ENCODE measurements at places on chromosomes 11 and 22.
A peak's percentile ranks its signal among the peaks of the same experiment; 100 is the strongest.

DNA sequence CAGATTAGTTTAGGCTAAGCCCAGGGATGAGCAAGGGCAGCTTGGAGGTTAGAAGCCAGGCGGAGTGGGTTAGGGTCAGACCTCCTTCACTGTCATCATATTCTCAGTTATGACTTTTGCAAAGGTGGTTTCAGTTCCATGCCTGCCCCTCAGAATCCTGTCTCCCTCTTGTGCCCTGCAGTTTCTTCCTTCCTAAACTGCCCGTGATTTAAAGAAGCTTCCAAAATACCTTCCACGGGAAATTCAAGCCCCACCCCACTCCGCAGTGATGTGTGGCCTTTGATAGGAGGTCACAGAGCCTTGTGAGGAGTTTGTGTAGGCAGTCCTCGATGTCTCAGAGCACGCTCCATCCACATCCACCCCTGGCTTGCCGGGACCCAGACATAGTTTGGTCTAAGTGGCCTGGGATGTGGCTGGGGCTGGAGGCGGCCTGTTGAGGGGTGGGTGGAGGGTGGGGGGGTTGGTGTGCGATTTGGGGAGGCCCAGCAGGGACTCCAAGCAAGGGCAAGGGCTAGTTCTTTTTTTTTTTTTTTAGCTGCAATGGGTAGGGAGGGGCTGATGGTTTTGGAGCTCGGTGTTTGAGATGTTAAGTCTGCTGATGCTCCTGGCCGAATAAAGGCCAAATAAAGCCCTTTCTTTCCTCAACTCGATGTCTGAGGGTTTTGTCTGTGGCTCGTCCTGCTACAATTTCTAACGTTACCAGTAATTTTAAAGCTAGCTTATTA, 1.6 kb upstream of the IFITM1 start:
- DNase-seq, result no peak

- no peak for DNase-seq
Measured at GRCh38 chr22:46093796-46094195, 56.5 kb upstream of the PPARA start.

GRCh38 chr22:48520884-48521588, 1306.6 kb downstream of the BRD1 start:
- DNase-seq, result no peak

- DNase-seq, result no peak
Measured at GRCh38 chr11:2368178-2368850, 8.8 kb upstream of the CD81 start.

DNA sequence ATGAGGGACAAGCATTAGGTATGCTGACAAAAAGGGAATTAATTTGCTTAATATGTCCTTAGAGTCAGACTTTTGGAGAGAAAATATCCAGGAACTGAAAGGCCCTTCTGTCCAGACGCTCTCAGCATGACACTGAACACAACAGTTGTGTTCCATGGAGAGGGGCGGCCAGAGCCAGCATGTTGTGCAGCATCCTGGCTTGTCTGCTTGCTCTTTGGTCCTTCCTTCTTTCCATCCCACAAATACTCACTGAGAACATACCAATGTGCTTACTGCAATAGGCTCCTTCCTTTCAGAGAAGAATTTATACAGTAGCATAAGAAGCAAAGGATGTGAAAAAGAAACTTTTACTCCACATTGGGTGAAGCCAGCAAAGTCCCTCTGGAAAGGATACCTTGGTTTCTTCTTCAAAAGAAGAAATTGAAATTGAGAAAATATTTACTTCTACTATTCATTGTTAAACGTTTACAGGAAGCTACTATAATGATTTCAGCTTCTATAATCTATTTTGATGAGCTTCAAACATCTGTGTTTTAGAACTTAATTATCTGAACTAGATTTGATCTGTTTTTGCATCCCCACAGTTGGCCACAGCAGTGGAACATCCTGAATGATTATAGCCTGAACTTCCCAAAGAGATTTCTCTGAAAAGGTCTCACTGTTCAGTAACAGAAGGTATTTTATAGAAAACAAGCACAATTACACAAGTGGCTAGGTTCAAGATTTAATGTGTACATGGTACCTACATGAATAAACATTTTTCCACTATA, 304.1 kb upstream of the PITPNB start:
- no peak for DNase-seq

- DNase-seq, result no peak
Measured at GRCh38 chr22:31173386-31174145, 13.6 kb downstream of the RNF185 start.

- DNase-seq, result no peak
Measured at GRCh38 chr11:116272181-116272789, 500.5 kb downstream of the BUD13 start.

DNA sequence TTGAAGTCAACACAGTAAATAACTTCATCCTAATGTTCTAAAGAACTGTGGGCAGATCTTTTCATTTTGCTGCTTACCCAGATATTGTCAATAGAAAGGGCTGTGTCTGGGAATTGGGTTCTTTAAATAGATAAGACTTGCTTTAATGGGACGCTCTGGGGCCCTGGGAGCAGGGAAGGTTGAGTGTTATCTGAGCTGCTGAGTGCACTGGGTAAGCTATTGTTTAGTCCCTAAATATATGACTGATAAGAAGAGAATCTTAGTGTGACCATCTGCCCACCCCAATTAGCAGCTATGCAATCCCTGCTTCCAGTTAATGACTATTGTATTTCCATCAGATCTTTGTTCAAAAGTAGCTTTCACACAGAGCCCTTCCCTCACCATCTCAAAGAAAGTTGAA, 44.4 kb downstream of the ARHGAP42 start:
- DNase-seq, result no peak

- no peak for DNase-seq
Measured at GRCh38 chr11:76156971-76157427, 49.3 kb downstream of the WNT11 start.

DNA sequence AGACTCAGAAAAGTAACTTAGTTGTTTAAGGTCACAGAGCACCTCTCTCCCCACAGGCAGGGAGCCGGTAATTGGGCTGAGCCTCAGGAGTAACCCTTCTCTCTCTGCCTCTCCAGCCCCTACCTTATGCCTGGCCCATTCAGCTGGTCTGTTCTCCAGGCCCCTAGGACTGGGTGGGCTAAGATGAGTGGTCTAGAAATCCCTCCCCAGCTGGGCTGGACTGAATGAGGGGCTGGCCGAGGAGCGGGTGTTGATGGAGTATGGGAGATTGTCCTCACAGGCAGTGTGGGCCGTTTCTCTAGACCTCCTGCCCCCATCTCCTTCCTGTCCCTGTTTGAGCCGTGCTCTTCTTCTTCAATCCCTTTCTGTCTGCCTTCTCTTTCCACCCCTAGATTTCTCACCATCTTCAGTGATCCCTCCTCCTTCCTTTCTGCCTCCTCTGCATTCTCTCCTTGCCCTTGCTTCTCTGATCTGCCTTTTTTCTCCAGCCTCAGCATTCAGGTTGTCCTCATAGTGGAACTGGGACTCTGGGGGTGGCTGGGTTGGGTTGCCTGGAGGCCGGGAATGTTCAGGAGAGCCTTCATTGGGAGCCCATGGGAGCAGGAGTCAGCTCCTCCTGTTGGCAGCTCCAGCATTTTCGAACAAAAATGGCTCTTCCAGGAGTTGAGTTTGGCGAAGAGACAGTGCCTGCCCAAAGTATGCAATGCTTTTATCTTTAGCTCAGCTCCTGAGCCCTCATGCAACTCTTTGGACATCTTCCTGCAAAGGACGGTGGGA, 7.6 kb downstream of the ST3GAL4 start:
- no peak for DNase-seq

DNA sequence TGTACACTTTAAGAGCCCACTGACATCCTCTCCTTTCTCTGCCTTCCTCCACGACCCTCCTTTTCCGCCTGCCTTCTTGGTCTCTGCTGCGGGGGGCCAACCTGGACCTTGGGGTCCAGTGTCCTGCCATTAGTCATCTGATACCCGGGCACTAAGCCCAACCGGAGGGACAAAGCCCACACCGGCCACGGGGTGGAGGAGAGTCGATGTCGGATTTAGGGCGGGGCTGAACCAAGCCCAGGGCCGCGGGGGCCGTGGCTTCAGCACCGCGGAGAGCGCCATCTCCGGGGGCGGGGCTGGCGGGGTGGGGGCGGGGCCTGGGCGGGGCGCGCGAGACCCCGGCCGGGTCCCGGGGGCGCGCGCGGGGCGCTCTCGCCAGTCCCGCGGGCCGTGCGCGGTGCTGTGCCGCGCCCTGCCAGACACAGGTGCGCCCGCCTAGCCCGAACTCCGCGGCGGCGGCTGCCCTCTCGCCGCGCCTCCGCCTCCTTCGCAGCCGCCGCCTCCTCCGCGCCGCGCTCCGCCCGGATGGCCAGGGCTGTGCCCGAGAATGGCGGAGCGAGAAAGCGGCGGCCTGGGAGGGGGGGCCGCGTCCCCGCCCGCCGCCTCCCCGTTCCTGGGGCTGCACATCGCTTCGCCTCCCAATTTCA, at the start of gene MAPK8IP1:
TSS of gene MAPK8IP1 (plus strand) at position 378 of the 647 bp plus-strand sequence. CDS start at position 548, 170 bp downstream.
- DNase-seq, result peak; percentile 49

GRCh38 chr11:1019321-1019910, 17.1 kb downstream of the MUC6 start:
- DNase-seq, result no peak

DNA sequence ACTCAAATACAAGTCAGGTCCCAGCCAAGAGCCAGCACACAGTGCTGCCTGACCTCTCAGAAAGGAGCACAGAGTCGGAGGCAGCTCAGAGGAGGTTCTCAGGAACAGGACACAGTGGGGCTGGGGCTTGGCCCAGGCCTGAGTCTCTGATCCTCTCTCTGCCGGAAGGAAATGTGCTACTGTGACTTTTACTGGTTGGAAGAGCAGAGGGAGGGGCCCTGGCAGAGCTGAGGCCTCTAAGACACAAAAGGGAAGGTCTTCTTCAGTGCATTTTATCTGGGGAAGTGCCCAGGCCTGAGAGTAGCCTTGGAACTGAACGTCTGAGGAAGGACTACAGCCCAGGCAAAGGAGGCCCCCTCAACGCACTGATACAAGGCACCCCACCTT, 16.2 kb upstream of the CASTOR1 start:
- DNase-seq, result peak; percentile 62

- no peak for DNase-seq
Measured at GRCh38 chr11:117438371-117439000, 110.8 kb downstream of the CEP164 start.

DNA sequence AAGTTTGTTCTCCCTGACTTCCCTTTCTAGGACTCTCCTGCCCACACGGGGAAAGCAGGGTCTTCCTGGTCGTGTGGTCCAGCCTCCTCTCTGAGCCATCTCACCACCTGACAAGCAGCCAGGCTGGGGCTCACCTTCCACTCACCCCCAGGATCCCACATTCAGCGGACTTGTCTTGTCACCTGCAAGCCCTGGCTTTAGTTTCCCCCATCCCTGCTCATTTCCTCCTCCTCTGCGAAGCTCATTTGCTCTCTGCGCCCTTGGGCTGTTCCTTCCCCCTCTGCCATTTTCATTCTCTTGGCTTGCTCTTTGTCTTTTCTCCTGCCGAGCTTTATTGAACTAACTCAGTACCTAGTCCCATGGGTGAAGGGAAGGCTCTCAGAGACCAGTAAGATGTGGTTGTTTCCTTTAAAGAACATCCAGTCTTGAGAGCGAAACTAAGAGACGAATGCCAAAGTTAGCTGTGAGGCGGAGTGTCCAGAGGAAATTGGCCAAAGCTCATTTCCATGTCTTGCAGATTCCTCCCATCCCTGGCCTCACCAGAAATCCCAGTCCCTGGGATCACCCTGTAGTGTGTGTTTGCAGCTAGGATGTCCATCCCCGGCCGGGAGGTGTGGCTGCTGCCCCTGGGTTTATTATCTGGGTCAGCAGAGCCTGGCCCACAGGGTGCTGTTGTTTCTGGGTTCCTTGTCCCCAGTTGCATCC, 2.0 kb downstream of the ST14 start:
- DNase-seq, result no peak

DNA sequence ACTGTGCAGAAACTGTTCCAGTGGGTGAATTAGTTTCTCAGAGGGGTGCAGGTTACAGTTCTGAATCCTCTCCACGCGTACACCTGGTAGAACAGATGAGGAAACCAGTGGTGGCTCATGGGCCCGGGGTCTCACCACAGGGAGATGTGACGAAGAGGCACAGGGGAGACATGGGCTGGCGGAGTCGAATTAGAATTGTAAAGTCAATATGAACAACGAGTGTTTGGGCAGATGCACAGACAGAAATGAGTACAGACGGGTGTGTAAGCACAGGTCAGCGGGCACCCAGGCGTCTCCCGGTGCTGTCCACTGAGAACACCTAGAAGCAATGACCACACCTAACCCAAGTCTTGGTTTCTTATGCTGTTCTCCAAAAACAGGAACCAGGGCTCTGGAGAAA, 41.8 kb downstream of the GNB1L start:
- no peak for DNase-seq

DNA sequence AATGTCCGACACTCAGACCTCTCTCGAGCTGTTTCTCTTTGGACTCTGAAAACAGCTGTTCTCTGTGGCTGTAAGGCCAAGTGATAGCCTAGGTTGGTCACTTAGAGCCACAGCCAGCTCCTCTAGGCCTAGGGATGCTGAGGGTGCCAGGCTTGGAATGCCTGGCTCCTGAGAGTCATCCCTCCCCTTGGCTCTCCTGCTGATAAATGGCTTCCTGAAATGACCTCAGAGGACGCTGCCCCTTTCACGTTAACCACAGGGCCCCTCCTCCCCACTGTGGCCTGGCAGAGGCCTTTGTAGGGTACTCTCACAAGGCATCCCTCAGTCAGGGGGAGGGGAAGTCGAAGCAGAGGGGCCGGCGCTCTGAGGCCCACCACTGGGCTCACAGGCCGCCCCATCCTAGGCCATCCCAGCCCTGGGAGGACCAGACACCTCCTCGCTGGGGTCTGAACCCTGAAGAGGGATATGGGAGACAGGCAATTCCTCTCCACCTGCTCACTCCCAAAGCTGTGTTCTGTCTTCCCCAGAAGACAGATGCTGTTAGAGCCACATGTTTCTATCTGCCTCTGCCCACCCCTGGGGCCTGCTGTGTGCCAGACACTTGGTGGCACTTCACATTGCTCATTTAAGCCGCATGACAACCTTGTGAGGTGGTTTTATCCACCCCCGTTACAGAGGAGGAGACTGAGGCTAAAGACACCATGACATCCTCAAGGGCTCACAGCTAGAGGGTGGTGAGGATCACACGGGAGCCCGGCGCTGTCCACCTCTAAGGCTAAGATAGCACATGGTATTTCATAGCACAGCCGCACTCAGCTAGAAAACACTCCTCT, 50.9 kb downstream of the ARFGAP3 start:
- no peak for DNase-seq

- no peak for DNase-seq
Measured at GRCh38 chr11:57116654-57117053, 65.1 kb upstream of the LRRC55 start.

GRCh38 chr11:75938543-75938942, 123.5 kb downstream of the UVRAG start:
- DNase-seq, result no peak

Data from CD4-positive, alpha-beta memory T cell (primary cell).